Prostate gland (tissue), 2 donors: ENCODE measurements at places on chromosomes 2 and 18. TPM values are rescaled to one million over a fixed set of nuclear protein-coding genes. Genes with fewer than 3 reads are reported as not detected.
A peak's percentile ranks its signal among the peaks of the same experiment; 100 is the strongest.

DNA sequence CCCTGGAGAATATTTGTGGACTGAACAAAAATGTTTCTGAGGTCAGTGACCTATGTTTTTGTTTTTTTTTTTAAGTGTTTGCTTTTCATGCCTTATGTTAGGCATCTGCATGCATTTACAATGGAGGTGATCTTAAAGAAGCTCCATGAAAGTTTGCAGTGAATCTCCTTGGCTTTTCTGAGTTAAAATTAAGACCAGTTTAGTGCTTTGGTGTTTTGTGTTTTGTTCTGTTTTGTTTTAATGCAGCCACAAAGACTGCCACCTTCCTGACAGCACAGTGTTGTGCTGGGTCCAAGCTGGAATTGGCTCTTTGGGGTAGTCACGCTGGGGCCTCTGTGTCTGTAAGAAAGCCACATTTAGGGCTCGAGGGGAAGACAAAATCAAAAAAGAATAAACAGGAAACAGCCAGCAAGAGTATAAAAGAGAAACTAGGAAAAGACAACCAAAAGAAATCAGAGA is 396.2 kb downstream of the ARHGAP15 start:
- no peaks in the 10 kb centered on the region for H3K4me1 ChIP-seq
- no peak for DNase-seq
- no peaks in the 10 kb centered on the region for H3K36me3 ChIP-seq
- H3K27ac ChIP-seq, result no peak overlapping the region
- no peak overlapping the region for H3K4me3 ChIP-seq

- peak; percentile 69 for DNase-seq
- H3K4me1 ChIP-seq, result no peaks in the 10 kb centered on the region
- H3K36me3 ChIP-seq, result no peaks in the 10 kb centered on the region
Observed at GRCh38 chr2:241882091-241882625, 12.6 kb downstream of the RTP5 start.

Gene CYRIA
- 6.5 TPM for total RNA-seq

DNA sequence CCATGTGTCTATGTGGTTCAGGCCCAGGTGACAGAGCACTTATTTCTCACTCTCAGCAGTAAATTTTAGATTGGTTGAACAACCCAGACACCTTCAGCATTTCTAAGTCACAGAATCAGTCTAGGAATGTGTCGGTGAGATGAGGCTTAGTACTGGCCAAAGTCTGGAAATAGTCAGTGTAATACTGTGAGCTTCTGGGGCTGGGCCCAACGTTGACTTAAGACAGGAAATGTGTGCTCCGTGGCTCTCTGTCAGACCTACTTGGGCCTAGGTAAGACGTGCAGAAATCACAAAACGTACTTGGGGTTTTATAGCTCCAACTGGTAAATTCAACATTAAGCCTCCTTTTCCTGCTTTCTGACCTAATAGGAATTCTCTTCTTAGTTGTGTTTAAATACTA is 160.3 kb upstream of the COL3A1 start:
- no peak overlapping the region for H3K27ac ChIP-seq
- no peaks in the 10 kb centered on the region for H3K36me3 ChIP-seq
- H3K27me3 ChIP-seq, result no peaks in the 10 kb centered on the region
- DNase-seq, result no peak
- no peak overlapping the region for H3K4me3 ChIP-seq
- no peaks in the 10 kb centered on the region for H3K4me1 ChIP-seq

DNA sequence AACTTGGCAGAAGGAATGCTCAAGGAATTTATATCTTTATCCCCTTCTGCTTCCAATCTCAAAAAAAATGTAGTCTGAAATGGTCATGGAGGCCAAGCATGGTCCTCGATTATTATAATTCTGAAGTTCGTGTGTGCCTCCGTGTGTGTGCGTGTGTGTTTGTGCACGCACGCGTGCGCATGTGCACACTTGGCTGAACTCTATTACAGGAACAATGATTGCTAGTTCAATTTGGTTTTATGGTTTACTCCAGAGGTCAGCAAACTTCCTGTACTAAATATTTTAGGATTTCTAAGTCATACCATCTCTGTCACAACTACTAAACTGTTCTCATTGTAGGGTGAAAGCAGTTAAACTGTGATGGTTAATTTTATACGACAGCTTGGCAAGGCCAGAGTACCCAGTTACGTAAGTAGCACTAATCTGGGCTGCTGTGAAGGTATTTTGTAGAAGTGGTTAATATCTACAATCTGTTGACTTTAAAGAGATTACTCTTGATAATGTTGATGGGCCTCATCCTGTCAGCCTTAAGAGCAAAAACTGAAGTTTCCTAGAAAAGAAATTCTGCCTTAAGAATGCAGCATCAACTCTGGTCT is 5.8 kb upstream of the MARCHF7 start:
- peaks cover 5% of the 10 kb centered on the region for H3K4me1 ChIP-seq
- DNase-seq, result no peak
- H3K36me3 ChIP-seq, result no peaks in the 10 kb centered on the region
- H3K27me3 ChIP-seq, result no peaks in the 10 kb centered on the region
- no peak overlapping the region for H3K4me3 ChIP-seq

GRCh38 chr2:223889229-223889628 is 51.8 kb upstream of the AP1S3 start:
- no peaks in the 10 kb centered on the region for H3K4me1 ChIP-seq
- peaks cover 3% of the 10 kb centered on the region for H3K36me3 ChIP-seq
- DNase-seq, result no peak
- no peaks in the 10 kb centered on the region for H3K27me3 ChIP-seq
- no peak overlapping the region for H3K27ac ChIP-seq

- no peaks in the 10 kb centered on the region for H3K36me3 ChIP-seq
- H3K4me3 ChIP-seq, result no peak overlapping the region
- no peak overlapping the region for H3K27ac ChIP-seq
- no peaks in the 10 kb centered on the region for H3K4me1 ChIP-seq
- no peaks in the 10 kb centered on the region for H3K27me3 ChIP-seq
- DNase-seq, result no peak
Observed at GRCh38 chr2:193251909-193252308, 1057.2 kb upstream of the TMEFF2 start.

GRCh38 chr2:197986977-197987376 is 182.6 kb downstream of the PLCL1 start:
- no peak overlapping the region for H3K27ac ChIP-seq
- no peak overlapping the region for H3K4me3 ChIP-seq
- no peaks in the 10 kb centered on the region for H3K36me3 ChIP-seq

Gene KHK
- total RNA-seq, result 0.91 TPM

DNA sequence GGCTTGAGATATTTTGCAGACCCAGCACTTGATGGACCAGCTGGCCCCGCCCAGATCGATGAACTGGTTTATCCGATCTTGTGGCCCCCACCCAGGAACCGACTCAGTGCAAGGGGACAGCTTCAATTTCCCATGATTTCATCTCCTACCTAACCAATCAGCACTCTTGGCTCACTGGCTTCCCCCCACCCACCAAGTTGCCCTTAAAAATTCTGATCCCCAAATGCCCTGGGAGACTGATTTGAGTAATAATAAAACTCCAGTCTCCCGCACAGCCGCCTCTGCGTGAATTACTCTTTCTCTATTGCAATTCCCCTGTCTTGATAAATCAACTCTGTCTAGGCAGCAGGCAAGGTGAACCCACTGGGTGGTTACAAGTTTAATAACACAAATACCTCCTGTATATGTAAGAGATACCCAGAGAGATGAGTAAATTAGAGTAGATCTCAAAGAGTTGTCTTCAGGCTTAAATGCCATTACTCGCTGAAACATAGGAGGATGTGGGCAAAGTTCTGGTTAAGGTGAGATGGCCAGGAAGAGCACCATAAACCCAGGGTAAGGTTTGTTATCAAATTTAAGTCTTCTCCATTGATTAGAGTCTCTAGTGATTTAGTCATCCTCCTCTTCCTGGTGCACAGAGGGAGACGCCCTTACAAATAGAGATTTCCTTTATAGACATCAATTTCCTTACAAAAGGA is 222.8 kb downstream of the ARL4C start:
- no peak overlapping the region for H3K27ac ChIP-seq
- H3K4me1 ChIP-seq, result no peaks in the 10 kb centered on the region
- no peaks in the 10 kb centered on the region for H3K27me3 ChIP-seq
- H3K4me3 ChIP-seq, result no peak overlapping the region

DNA sequence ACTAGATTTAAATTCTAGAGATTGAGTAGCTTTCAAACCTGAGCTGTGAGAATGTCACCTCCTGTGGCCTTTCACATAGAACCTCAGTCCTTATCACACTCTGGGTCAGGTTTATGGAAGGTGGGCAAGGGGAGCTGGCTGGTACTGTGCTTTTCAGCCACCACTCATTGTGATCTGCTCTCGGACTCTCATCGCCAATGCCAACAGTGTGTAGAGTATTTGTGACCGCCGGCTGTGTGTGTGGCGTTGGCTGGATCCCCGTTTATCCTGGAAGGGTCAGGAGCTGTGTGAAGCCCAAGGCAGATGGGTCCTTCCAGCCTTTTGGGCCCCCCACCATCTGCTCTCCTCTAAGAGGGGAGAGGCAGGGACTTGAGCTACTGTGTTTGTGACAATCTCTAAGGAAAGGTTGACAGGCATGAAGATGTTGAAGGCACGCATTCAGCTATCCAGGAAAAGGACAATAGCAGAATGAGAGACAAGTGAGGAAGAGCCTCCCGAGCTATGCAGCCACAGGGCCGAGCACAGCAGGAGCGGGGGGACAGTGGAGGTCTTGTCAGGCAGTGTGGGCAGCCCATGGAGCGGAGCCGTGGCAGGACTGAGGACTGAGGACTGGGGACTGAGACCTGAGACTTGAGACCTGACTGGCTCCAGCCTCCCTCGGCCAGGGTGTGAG is 107.1 kb upstream of the TPO start:
- no peaks in the 10 kb centered on the region for H3K27me3 ChIP-seq
- H3K4me1 ChIP-seq, result no peaks in the 10 kb centered on the region
- H3K27ac ChIP-seq, result no peak overlapping the region
- no peaks in the 10 kb centered on the region for H3K36me3 ChIP-seq
- H3K4me3 ChIP-seq, result no peak overlapping the region

- H3K27me3 ChIP-seq, result no peaks in the 10 kb centered on the region
- H3K4me1 ChIP-seq, result peaks cover 4% of the 10 kb centered on the region
- no peak for DNase-seq
- no peak overlapping the region for H3K4me3 ChIP-seq
- no peak overlapping the region for H3K27ac ChIP-seq
- H3K36me3 ChIP-seq, result no peaks in the 10 kb centered on the region
Observed at GRCh38 chr2:217291259-217291658, 431.4 kb upstream of the TNP1 start.

- H3K27me3 ChIP-seq, result no peaks in the 10 kb centered on the region
- H3K4me1 ChIP-seq, result no peaks in the 10 kb centered on the region
- no peaks in the 10 kb centered on the region for H3K36me3 ChIP-seq
- no peak overlapping the region for H3K27ac ChIP-seq
Observed at GRCh38 chr2:126542247-126542646, 113.7 kb upstream of the GYPC start.

Gene TXNDC2
- 3.6 TPM for total RNA-seq

- peaks cover 7% of the 10 kb centered on the region for H3K4me1 ChIP-seq
- no peaks in the 10 kb centered on the region for H3K36me3 ChIP-seq
- H3K27me3 ChIP-seq, result no peaks in the 10 kb centered on the region
- no peak for DNase-seq
- no peak overlapping the region for H3K4me3 ChIP-seq
Observed at GRCh38 chr2:131076707-131077106, 16.6 kb downstream of the FAM168B start.
